Effector memory CD8-positive, alpha-beta T cell (primary cell): ENCODE measurements at places on chromosomes 1 and 21.
A peak's percentile ranks its signal among the peaks of the same experiment; 100 is the strongest.

DNA sequence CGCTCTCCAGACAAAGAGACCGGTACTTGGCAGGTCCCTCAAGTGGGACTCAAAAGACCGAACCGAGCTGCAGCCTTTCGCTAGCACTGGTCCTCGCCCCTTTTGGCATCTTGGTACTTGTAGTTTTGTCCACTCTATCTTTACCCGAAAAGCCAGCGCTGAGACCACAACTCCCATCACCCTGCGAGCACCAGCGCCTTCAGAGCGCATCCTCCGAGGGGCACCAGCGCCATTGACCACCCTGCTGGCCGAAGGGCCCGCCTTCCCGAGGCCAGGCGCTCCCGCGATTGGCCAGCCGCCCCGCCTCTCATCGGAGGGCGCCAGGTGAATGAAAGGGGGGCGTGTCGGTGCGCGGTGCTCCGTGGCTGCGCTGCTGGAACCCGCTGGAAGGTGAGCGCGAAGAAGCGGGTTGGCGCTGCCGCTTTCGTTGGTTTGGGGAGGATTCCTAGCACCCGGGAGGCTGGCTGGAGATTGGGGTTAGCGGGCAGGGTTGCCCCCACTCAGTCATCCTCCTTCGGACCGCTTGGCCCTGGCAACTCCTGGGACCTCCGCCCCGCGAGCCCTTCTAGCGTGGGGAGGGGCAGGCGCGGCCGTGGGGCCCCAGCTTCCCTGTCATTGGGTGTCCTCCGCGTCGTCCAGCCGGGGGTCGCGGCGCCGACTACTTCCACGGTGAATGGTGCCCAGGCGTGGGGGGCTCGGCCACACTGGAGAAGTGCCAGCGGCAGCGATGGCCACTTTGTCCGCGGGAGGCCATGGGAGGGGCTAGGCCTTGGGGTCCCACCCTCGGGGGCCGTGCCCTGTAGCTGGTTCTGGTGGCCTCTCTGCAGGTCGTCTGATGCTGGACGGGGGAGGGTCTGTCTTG is at the start of gene ZBTB8B:
Gene ZBTB8B (plus strand): TSS at position 357 of the 862 bp plus-strand sequence. CDS start 5,553 bp downstream, outside the sequence.
- peak; percentile 5 for DNase-seq

DNA sequence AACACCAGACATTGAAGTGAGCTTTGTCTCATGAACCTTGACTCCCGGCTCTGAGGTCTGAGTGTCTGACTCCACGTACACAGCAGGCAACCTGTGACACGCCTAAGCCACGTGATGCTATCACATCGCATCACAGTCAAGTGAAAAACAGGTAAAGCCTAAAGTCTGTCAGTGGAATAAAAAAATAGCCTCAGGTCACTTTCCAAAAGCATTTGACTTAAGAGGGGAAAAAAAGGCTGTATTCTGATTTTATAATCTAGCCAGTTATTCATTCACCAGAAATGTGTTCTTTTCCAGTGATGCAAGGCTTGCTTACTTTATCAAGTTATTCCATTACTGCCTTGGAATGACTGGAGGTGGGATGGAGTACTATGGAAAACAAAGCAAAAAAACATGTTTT is 163.2 kb upstream of the HMCN1 start:
- no peak for DNase-seq

GRCh38 chr1:106698660-106699059 is 357.8 kb upstream of the PRMT6 start:
- no peak for DNase-seq

- DNase-seq, result no peak
Observed at GRCh38 chr1:211606914-211607753, 28.2 kb upstream of the SLC30A1 start.

DNA sequence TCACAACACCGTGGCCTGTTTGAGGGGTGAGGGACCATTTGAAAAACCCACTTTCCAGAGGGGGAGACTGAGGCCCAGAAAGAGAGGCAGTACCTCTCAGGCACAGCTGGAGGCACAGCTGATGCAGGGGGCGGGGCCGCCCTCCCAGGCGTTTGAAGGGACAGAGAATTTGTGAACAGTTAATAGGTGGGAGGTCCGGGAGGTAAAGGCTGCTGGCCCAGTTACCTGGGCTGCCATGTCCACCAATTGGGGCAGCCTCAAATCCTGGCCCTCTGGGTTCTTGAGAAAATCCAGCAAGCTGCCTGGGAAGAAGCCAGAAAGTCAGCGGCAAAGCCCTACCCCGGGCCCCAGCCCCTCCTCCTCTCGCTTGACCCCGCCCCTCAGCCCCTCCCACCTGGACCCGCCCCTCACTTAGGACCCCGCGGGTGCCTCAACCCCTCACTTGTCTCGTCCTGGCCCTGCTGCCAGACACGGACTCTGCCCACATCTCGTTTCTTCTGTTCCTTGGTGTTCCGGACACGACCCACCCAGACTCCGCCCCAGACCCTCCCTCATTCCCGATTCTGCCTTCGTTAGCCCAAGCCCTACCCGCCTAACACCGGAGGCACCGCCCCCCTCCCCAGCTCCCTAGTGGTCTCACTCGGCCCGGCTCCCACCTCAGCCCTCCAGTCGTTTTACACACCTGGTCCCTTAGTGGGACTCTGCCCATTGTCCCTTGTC is 10.8 kb upstream of the AHDC1 start:
- no peak for DNase-seq
